ENCODE measurements at places on chromosomes 16 and 17. TPM values are rescaled to one million over a fixed set of nuclear protein-coding genes. Genes with fewer than 3 reads are reported as not detected.

Gene ADAD2
- total RNA-seq: not detected

Gene METRNL
- 29.6 TPM for total RNA-seq

Gene LRRC75A
- total RNA-seq: 0.75 TPM

Gene SEPTIN1
- total RNA-seq: 2.0 TPM

Gene DCTPP1
- 138 TPM for total RNA-seq

Gene CMTM2
- total RNA-seq: not detected

Gene KIAA0513
- 1.8 TPM for total RNA-seq

Gene CLEC18C
- not detected for total RNA-seq

Gene SPNS2
- total RNA-seq: 21.8 TPM
